ENCODE measurements at places on chromosomes 13 and 19.

DNA sequence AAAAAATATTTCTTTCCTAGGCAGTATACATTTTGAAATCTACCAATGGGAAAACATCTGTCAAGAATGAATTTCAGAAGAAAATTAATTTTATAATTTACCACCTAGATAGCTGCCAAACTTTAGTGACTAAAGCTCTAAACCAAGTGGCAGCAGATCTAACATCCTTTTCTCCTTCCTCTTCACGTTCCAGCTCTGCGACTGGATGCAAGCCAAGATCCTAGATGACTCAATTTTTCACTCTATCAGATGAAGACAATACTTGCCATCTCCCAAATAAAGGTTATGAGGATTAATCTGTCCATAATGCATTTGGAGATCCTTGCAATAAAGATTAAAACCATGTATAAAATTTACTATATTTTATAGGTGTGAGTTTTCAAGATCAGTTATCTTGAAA, 66.7 kb upstream of the MIR17HG start:
- no peak for DNase-seq
- no peaks in the 10 kb centered on the region for H3K36me3 ChIP-seq
- H3K27ac ChIP-seq, result no peak overlapping the region
- H3K4me3 ChIP-seq, result no peak overlapping the region
- no peaks in the 10 kb centered on the region for H3K4me1 ChIP-seq

DNA sequence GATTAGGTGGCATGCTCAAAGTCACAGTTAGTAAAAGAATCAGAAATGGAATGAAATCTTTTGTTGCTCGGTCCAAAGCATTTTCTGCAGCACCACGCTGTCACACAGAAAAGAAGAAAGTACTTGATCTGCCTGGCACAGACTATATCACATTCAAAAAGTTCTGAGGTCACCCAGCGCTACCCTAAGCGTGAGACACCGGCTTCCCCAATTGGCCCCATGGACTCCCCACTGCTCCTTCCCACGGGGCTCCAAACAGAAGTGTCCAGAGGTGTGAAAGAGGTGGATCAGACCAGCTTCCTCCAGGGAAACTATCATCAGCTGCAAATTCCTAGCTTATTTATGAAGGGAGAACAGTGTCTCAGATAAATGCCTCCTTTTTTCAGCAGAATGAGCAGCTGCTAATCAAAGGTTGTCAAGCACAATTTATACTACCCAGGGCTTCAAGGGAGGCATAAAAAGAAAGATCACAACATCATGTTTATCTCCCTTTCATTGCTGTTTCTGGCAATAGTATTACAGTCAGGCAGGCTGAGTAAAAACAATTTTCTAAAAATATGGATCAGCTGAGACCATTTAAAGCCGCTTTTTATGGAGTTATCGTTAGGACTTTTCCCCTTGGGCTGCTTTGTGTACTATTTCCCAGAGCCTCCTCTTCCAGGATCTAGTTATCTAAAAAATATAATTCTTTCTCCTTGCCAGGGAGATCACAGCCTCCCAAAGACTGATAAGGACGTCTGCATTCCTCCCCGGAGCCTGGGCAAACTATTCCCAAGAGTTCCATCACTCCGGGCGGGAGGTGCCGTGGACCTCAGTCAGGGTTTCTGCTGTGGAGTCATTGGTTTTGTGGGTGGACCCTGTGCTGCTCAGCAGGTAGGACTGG, 208.0 kb downstream of the LHFPL6 start:
- no peak overlapping the region for H3K27ac ChIP-seq
- H3K27me3 ChIP-seq, result no peaks in the 10 kb centered on the region
- H3K4me3 ChIP-seq, result no peak overlapping the region
- H3K4me1 ChIP-seq, result no peaks in the 10 kb centered on the region
- no peak for DNase-seq
- H3K36me3 ChIP-seq, result no peaks in the 10 kb centered on the region

GRCh38 chr19:48454150-48454730, 1.1 kb upstream of the KCNJ14 start:
- H3K36me3 ChIP-seq, result peaks cover 23% of the 10 kb centered on the region
- no peak overlapping the region for H3K27ac ChIP-seq
- H3K4me3 ChIP-seq, result no peak overlapping the region
- no peaks in the 10 kb centered on the region for H3K27me3 ChIP-seq

DNA sequence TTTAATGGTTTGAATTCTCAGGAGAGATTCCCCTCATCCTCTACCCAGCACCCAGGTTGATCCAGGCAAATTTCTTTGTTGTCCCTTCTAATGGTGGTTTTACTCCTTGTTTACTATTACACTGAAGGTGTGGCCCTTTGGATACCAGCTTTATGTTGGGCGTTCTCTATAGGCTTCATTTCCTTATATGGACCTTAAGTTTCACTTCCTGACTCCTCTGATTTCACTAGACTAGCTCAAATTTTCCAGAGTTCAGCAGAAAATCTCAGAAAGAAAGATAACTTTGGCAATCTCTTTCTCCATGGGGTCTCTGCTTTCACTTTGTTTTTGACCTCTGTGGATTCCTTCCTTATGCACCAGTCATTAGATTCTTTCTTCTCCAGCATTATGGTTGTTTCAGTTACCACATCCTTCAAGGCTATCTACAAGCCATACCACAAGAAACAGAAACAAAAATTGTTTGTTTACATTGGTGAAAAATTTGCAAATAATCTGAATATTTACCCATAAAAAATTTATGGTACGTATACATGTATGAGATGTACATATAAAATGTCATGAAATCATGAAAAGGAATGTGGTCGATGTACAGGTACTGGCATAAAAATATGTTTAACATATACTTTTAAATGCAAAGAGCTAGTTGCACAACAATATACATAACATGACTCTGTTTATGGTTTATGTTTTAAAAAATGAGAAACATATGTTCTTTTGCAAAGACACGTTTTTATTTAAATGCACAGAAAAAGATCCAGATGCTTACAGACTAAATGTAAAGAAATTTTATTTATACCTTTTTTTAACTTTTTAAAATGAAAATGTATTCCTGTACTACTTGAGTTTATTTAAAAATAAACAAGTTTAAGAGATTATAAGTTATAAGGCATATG, 212.6 kb downstream of the LACC1 start:
- peaks cover 13% of the 10 kb centered on the region for H3K4me1 ChIP-seq
- no peaks in the 10 kb centered on the region for H3K36me3 ChIP-seq
- DNase-seq, result no peak
- H3K4me3 ChIP-seq, result no peak overlapping the region
- H3K27ac ChIP-seq, result no peak overlapping the region
- peaks cover 6% of the 10 kb centered on the region for H3K27me3 ChIP-seq

- H3K36me3 ChIP-seq, result peaks cover 25% of the 10 kb centered on the region
- H3K4me3 ChIP-seq, result no peak overlapping the region
- H3K4me1 ChIP-seq, result peaks cover 55% of the 10 kb centered on the region
- H3K27me3 ChIP-seq, result peaks cover 25% of the 10 kb centered on the region
- no peak overlapping the region for H3K27ac ChIP-seq
- DNase-seq, result no peak
Measured at GRCh38 chr19:42191855-42192254, 25.6 kb downstream of the DEDD2 start.

DNA sequence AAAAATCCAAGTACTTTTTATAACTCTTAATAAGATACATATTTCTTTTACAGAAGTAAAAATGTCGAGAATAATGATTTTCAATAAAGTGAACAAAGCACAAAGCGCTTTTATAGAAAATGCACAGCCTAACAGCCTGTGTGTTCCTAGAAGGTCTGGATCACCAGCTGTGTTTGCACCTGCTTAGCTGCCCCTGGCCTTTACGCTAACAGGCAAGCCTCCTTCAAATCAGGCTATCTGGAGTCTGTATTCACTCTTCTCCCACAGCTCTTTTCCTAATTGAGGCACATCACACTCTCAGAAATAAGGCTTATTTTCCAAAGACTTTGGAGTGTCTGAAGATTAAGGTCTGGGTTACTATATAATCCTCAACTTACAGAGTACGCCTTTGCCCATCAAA, 183.1 kb downstream of the LHFPL6 start:
- no peaks in the 10 kb centered on the region for H3K36me3 ChIP-seq
- no peak overlapping the region for H3K4me3 ChIP-seq
- peaks cover 12% of the 10 kb centered on the region for H3K27me3 ChIP-seq
- H3K27ac ChIP-seq, result no peak overlapping the region

DNA sequence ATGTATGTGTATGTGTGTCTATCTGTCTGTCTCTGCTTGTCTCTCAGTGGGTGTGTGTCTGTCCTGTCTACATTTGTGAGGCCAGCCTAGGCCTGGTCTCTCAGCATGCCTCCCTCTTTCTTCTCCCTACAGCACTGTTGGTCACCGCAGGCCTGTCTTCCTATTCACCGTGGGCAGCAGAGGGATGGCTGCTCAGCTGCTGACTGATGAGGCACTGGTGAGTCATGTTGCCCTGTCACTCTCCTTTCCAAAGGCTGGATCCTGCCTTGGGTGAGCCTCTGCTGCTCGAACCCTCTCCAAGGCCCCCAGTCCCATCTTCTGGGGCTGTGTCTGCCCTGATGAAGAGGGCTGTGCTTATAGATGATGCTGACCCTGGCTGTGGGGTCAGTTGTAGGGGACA, 6.3 kb downstream of the ZNF71 start:
- no peak overlapping the region for H3K27ac ChIP-seq
- H3K4me3 ChIP-seq, result no peak overlapping the region
- peaks cover 66% of the 10 kb centered on the region for H3K36me3 ChIP-seq
- H3K27me3 ChIP-seq, result no peaks in the 10 kb centered on the region

DNA sequence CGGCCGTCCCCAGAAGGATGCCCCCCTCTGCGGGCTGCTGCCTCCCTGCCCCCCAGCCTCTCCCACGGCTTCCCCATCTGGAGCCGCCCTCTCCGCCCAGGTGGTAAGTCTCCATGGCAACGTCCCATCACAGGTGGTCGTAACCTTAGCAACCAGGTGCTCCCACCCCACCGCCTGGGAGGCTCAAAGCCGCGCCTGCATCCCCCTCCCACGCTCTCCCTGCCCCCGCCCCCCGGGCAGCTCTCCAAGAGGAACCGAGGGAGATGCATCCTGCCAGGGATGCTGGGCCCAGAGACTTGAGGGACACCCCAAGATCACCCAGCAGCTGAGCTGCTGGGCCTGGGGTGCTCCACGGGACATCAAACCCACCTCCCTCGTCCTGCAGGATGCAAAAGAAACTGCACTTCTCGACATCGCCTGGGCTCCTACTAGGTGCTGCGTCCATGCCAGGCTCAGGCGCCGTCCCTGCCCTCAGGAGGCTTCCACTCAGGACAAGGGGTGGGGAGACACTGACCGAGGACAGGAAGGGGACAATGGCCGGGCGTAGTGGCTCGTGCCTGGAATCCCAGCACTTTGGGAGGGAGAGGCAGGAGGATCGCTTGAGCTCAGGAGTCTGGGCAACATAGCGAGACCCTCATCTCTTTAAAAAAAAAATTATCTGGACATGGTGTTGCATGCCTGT, 5.0 kb upstream of the LINGO3 start:
- H3K36me3 ChIP-seq, result no peaks in the 10 kb centered on the region
- no peak for DNase-seq
- H3K4me1 ChIP-seq, result peaks cover 4% of the 10 kb centered on the region
- no peak overlapping the region for H3K27ac ChIP-seq

DNA sequence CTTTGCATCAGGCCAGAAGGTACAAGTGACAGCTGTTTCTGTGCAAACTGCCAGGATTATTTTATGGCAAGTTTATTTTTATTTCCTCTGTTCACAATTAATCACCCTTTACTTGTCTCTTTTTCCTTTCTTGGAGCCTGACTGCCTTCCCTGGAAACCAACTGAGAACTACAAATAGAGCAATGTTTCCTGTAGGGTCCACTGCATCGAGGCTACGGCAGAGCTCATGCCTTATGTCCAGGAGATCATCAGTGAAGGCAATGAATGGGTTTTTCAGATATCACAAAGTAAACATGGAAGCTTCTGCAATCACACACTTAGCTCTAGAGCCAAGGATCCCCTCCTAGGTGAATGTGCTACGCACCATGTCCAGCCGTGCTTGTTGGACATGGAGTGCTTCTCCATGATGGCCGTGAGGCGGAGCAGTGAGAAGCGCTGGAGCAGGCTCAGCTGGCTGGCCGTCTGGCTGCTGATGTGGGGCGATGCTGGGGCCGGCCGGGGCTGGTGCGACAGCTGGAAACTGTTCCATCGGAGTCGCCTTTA, 110.9 kb downstream of the KL start:
- H3K27ac ChIP-seq, result no peak overlapping the region
- H3K4me1 ChIP-seq, result no peaks in the 10 kb centered on the region
- H3K4me3 ChIP-seq, result no peak overlapping the region
- no peaks in the 10 kb centered on the region for H3K36me3 ChIP-seq

- H3K4me1 ChIP-seq, result no peaks in the 10 kb centered on the region
- H3K36me3 ChIP-seq, result no peaks in the 10 kb centered on the region
- no peak overlapping the region for H3K4me3 ChIP-seq
- no peak for DNase-seq
- peaks cover 4% of the 10 kb centered on the region for H3K27me3 ChIP-seq
- H3K27ac ChIP-seq, result no peak overlapping the region
Measured at GRCh38 chr19:44623626-44624025, 10.3 kb downstream of the IGSF23 start.

DNA sequence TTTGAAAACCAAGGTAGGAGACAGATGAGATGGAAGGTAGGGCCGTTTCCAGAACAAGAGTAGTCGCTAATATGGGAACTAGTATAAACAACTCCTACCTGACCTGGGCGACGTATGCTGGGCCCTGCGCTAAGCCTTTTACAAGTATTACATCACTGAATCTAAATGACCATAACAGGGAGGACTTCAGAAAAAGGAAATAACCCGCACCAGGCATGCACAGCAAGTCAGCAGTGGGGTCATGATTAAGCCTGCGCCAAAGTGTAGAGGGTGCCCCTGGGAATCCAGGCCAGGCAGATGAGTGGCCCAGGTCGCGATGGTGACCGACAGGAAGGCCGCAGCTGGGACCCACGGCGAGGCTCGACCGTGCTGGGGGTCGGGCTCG, 613 bp downstream of the ATP13A1 start:
- no peak for DNase-seq
- peaks cover 39% of the 10 kb centered on the region for H3K4me1 ChIP-seq
- peaks cover 48% of the 10 kb centered on the region for H3K36me3 ChIP-seq
- H3K27me3 ChIP-seq, result no peaks in the 10 kb centered on the region

DNA sequence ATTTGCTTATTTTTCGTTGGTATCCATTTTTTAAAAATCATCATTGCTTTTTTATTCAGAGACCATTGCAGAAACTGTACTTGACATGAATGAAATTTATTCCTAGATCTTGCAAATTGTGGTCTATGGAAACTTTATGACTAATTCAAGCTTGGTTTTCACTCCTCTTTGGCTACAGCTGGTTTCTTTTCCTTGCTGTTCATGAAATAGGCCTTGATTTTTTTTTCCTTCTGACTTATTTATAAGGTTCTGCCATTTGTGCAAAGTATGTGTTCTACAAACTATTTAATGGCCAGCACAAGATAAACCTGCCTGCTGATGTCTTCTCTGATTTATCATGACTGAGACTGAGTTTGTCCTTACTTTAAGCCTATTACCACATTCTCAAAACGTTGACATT, 764.0 kb upstream of the SLITRK5 start:
- H3K27me3 ChIP-seq, result no peaks in the 10 kb centered on the region
- H3K4me3 ChIP-seq, result no peak overlapping the region

GRCh38 chr13:90455823-90456222, 891.7 kb upstream of the MIR17HG start:
- no peaks in the 10 kb centered on the region for H3K36me3 ChIP-seq
- H3K4me3 ChIP-seq, result no peak overlapping the region
- no peaks in the 10 kb centered on the region for H3K27me3 ChIP-seq
- no peak for DNase-seq

- H3K27me3 ChIP-seq, result no peaks in the 10 kb centered on the region
- no peak overlapping the region for H3K4me3 ChIP-seq
- H3K4me1 ChIP-seq, result peaks cover 9% of the 10 kb centered on the region
- DNase-seq, result no peak
Measured at GRCh38 chr13:21426238-21426637, 32.9 kb downstream of the ZDHHC20 start.

GRCh38 chr13:89470901-89471300, 1799.7 kb downstream of the SLITRK5 start:
- no peak overlapping the region for H3K4me3 ChIP-seq
- no peaks in the 10 kb centered on the region for H3K36me3 ChIP-seq
- H3K4me1 ChIP-seq, result no peaks in the 10 kb centered on the region
- H3K27me3 ChIP-seq, result no peaks in the 10 kb centered on the region

All from activated naive CD4-positive, alpha-beta T cell treated with anti-CD3 and anti-CD28 coated beads, Interleukin-2, amount 10 ng/mL, durations not matched to agents 7 days and 5 days (primary cell).